ENCODE measurements at places on chromosomes 16 and 17.

DNA sequence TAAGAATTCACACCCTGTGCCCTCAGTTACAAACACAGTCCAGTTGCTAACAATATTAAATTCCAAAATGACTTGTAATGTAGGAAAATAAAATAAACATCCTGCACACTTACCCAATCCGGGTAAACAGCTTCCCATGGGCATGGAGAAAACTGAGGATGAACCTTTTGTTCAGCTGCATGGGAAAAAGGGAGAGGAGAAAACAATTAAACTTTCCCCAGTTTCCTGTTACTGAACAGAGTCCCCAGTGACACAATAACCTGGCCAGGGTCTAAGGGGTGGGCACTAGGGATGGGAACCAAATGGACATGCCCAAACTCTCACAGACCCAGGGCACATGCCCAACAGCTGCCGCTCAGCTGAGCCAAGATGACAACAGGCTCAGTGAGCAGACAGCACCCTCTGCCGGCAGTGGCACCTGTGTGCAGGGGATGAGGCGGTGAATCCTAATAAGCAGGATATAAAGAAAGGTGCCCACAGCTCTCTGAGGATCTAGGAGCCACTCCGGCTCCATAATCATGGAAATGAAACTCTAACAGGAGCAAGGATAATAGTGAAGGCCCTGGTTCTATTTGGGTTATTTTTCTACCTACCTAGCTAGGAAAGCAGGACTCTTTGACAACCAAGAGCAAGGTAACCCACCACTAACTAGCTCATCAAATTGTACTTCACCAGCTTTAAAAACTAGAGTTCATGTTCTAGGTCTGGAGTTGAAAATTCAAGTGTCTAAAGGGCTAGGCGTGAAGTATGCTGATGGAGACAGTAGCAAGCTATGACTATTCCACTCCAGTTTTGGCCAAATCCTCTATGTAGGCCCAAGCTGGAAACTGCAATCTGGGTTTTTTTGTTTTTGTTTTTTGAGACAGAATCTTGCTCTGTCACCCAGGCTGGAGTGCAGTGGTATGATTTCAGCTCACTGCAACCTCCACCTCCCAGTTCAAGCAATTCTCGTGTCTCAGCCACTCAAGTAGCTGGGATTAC lies 58.8 kb downstream of the SMG6 start:
- DNase-seq, result peak; percentile 67

DNA sequence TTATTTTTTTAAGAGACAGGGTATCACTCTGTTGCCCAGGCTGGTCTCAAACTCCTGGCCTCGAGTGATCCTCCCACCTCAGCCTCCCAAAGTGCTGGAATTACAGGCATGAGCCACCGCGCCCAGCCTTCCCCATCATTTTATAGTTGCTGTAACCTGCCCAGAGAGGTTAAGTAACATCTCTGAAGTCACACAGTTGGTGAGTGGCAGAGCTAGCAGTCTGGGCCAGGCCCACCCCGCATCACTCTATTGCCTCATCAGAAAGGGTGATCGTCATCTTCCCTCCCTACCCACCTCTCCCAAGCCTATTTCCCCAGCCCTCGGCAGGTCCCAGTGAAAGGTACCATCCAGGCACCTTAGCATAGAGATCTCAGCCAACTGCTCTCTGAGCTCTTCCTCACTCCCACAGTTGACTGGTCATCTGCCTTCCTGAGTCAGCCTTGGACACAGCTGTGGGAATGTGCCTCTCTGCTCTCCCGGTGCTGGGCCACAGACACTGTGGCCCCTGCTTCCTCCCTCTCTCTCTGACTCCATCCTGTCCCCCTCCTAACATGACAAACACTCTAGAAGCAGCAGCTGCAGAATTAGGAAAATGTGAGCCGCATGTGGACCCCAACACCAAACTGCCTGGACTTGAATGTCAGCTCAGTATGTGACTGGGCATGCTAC lies 57.1 kb downstream of the SCNN1B start:
- no peak for DNase-seq

- DNase-seq, result no peak
These were observed 7.6 kb upstream of the HNF1B start for GRCh38 chr17:37752482-37752881.

- no peak for DNase-seq
These were observed 295.8 kb downstream of the FOXL1 start for GRCh38 chr16:86874141-86874540.

DNA sequence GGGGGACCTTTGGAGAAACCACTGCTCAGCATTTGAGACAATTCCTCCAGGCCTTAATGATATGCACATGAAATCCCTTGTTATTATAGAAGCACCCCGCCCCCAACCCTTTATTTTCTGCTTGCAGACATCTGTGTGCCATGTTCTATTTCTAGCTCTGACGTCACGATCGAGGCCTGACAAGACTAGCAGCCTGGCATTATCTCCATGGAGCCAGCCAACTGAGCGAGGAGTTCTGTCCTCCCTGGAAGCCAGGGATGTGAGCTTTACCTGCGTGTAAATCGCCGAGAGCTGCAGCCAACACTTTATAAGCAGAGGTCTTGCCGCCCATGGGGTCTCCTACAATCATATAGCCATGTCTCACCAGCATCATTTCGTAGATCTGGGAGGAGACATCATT lies 116.9 kb downstream of the DNAH3 start:
- no peak for DNase-seq

DNA sequence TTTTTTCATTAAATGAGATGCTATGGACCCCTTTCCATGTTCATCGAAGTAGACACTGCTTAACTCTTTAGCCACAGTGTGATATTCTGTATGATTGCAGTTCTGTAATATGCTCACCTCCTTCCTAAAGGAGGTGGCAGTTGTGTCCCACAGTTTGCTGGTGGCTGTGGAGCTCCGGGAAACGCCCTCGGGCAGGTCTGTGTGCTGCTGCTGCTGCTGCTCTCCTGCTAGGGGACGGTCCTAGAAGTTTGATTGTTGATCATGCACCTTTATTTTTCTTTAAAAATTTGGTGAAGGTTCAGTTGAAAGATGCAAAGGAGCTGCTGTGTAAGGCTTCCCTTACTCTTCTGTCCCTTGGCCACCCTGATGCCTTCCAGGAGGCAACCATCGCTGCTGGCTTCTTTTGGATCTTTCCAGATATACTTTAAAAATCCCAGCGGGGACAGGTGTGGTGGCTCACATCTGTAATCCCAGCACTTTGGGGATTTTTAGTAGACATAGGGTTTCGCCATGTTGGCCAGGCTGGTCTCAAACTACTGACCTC lies 8.4 kb upstream of the CLEC18A start:
- no peak for DNase-seq

- DNase-seq, result no peak
These were observed 6.4 kb downstream of the NFE2L1 start for GRCh38 chr17:48054238-48055185.

DNA sequence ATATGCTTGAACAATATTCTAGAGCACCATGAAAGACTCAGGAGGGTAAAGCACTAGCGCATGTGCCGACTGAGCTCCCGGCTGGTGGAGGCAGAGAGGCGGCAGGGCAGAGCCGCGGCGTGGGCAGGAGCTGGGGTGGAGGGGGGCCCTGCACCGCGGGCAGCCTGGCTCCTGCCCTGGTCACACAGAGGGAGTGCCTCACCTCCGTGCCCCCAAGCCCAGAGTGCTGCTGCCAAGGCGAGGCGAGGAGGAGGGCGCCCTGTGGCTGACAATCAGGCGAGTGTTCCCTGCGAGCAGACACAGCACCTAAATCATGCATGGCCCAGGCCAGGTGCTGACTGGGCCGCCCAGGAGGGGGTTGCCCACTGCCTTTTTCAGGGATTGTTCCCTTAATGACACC lies 105.8 kb upstream of the TNRC6C start:
- no peak for DNase-seq

GRCh38 chr16:24125214-24125613 lies 130.9 kb upstream of the CACNG3 start:
- no peak for DNase-seq

DNA sequence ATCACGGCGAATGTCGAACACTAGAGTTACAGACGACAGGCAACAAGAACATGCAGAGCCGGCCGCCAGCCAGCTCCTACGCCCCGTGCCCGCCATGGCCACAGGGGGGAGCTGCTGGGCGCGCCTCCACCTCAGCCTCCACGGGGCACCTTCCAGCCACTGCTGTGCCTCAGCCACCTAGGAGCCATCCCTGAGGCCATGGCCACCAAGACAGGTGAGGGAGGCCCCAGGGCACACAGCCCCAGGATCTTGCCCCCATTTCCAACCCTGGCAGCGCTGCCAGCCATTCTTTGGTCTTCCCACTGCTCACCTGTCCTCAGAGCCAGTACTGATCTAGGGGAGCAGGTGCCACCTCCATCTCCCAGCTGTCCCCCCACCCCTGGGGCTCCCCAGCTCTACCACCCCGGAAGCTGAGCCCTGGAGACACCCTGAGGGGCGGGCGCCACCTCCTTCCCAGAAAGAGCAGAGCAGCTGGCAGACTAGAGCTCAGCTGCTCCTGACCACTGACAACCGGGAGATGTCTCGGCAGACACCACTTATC lies 11.8 kb downstream of the GNPTG start:
- DNase-seq, result peak; percentile 88

- DNase-seq, result no peak
These were observed 12.6 kb downstream of the KCTD2 start for GRCh38 chr17:75059369-75060345.

GRCh38 chr17:27339198-27339835 lies 45.4 kb downstream of the WSB1 start:
- no peak for DNase-seq

GRCh38 chr17:16877099-16877498 lies 94.8 kb downstream of the TNFRSF13B start:
- no peak for DNase-seq

DNA sequence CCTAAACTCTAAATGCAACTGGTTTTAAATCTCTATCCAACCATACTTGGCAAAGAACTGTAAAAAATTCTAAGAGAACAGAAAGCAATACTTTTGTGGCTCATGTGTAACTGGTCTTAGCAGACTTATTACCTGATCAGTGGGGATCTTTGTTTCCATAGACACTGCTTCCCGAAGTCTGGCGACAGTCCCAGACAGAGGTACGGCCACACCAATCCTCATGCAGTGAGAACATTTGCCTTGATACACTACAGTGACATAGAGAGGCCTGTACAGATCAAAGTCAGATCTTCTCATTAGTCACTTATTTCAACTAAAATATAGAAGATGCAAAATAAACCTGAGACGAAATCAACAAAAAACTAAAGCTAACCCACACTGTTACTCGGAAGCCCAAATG lies 43.9 kb downstream of the USP31 start:
- no peak for DNase-seq

DNA sequence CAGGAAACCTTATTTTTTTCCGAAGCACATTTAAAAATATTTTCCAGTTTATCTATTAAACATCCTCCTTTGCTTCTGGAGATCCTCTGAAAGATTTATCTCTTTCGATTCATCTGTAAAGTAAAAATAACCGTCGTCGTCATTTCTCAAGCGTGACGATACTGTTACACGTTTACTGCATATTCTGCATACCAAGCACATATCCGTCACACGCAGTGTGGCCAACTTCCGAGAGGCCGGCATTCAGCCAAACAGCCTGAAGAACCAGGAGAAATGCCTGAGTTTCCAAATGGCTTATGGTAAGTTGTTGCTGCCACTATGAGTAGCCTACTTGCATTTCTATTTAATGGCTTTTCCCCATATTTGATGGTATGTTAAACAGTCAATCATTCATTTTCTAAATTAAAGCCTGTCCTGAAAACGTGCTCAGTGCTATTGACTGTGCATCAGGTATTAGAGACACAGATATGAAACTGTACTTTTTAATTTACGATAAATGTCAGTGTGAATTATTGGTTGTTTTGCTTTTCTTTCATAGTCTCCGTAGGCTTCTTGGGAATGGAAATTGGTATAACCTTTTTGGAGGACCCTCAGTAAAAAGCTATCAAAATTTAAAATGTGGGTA lies 275.7 kb downstream of the WWOX start:
- DNase-seq, result no peak

DNA sequence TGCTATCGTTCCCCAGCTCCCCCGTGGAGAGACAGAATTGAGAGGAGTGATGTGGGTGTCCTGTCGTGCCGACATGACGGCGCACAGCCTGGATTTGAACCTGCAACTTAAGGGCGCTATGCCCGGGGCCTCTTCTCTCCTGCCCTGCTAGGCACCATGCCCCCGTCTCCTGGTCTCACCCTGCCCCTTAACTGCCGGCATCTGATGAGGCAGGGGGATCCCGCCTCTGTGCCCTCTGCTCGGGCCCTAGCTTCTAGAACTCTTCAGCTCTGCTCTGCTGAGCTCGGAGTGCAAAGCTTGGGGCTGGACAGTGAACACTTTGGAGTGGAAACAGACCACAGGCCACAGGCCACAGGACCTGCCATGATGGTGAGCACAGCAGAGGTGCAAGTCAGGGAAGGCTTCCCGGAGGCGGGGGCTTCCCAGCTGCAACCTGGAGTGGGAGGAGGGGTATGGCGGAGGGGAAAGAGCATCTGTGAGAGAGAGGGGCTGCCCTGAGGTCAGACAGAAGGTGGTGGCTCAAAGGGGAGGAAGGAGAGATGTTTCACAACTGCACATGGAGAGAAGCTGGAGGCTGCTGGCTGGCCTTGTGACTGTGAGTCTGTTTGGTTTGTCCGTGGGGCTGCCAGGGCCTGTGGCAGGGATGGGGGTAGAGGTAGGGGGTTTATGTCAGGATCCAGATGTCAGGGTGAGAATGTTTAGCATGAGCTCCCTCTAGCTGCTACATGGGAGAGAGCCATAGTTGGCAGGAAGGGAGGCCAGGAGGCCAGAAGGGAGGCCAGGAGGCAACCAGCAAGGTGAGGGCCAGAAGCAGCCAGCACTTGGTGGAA lies 107.8 kb downstream of the CRLF3 start:
- no peak for DNase-seq

GRCh38 chr16:30724641-30725417 lies 23.4 kb upstream of the PHKG2 start:
- no peak for DNase-seq

- DNase-seq, result no peak
These were observed 89.1 kb downstream of the KATNIP start for GRCh38 chr16:27638833-27639560.

DNA sequence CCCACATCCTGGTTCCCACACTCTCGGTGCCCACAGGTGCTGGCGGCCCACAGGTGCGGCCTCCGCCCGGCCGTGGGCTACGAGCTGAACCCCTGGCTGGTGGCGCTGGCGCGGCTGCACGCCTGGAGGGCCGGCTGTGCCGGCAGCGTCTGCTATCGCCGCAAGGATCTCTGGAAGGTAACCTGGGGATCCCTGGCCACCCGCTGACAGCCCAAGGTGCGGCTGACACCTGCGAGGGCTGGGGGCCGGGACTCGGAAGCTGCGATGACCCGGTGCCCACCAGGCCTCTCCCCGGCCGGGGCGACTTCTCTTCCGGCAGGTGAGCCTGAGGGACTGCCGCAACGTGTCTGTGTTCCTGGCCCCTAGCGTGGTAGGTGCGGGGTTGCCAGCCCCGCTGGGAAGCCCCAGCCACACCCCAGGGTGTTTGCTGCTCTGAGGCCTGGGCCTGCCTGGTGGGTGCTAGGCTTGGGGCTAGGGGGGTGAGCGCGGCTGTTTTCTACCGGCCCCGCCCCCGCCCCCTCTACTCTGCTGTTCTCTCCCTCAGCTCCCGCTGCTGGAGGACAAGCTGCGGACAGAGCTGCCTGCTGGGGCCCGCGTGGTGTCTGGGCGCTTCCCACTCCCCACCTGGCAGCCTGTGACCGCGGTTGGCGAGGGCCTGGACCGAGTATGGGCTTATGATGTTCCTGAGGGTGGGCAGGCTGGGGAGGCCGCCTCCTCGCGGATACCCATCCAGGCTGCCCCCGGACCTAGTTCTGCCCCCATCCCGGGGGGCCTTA lies 1.0 kb downstream of the ANTKMT start:
- no peak for DNase-seq

Measured in D721Med (cell line).